ENCODE measurements at places on chromosomes 12 and 14. TPM values are rescaled to one million over a fixed set of nuclear protein-coding genes. Genes with fewer than 3 reads are reported as not detected.
A peak's percentile ranks its signal among the peaks of the same experiment; 100 is the strongest.

GRCh38 chr12:131589221-131589897, 121.5 kb upstream of the SFSWAP start:
- peaks cover 9% of the 10 kb centered on the region for H3K4me1 ChIP-seq
- no peaks in the 10 kb centered on the region for H3K27me3 ChIP-seq
- no peaks in the 10 kb centered on the region for H3K36me3 ChIP-seq
- H3K4me3 ChIP-seq: no peak overlapping the region

DNA sequence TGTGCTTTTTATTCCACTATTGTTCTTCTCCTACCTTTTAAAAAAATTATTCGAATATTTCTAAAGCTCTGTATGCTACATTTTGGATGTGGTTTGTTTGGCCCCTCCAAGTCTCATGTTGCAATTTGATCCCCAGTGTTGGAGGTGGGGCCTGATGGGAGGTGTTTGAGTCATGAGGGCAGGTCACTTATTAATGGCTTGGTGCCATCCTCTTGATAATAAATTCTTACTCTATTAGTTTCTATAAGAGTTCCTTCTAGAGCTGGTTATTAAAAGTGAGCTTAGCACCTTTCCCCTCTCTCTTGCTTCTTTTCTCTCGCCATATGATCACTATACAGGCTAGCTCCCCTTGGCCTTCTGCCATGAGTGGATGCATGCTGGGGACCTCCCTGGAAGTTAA, 445.6 kb upstream of the PDE3A start:
- no peaks in the 10 kb centered on the region for H3K36me3 ChIP-seq
- H3K4me1 ChIP-seq: no peaks in the 10 kb centered on the region
- no peak for DNase-seq
- H3K27ac ChIP-seq: no peak overlapping the region

DNA sequence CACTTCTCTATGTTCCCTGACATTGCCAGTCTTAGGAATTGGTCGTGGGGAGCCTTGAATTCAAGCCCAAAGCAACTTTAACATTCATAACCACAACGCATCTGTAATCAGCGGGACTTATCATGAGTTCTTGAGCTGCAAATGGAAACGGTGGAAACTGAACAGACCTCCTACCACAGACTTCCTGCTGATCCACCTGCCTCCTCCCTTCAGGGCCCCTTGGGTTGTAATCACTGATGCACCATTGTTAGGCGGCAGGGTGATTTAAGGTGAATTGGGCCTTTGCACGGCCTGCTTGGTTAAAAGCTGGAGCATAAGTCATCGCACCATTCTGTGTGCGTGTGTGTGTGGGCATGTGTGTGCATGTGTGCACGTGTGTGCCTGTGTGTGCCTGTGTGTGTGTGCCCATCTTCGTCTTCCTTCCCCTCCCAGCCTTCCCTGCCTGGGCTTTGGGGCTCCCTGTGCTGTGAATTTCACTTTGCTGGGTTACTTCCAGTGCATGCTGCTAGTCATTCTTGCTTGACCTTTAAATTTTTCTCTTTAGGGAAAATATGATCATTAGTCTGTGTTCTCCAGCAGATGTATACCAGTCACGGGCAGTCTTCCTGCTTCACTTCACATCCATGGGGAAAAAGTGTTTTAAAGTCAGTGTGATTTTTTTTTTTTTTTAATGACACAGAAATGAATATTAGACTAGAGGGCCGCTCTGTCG, 29.1 kb downstream of the CHST11 start:
- H3K27ac ChIP-seq: peak overlapping the region; percentile 40
- no peaks in the 10 kb centered on the region for H3K27me3 ChIP-seq
- H3K36me3 ChIP-seq: no peaks in the 10 kb centered on the region
- peak; percentile 28 for DNase-seq
- peak overlapping the region; percentile 38 for H3K4me3 ChIP-seq
- H3K4me1 ChIP-seq: peaks cover 83% of the 10 kb centered on the region

- DNase-seq: no peak
- no peaks in the 10 kb centered on the region for H3K27me3 ChIP-seq
- H3K4me3 ChIP-seq: no peak overlapping the region
- peaks cover 83% of the 10 kb centered on the region for H3K4me1 ChIP-seq
Measured at GRCh38 chr12:111411185-111411764, 5.6 kb downstream of the SH2B3 start.

- H3K27me3 ChIP-seq: no peaks in the 10 kb centered on the region
- no peak for DNase-seq
- no peak overlapping the region for H3K4me3 ChIP-seq
- no peaks in the 10 kb centered on the region for H3K36me3 ChIP-seq
Measured at GRCh38 chr12:91203610-91204009, 21.0 kb upstream of the DCN start.

DNA sequence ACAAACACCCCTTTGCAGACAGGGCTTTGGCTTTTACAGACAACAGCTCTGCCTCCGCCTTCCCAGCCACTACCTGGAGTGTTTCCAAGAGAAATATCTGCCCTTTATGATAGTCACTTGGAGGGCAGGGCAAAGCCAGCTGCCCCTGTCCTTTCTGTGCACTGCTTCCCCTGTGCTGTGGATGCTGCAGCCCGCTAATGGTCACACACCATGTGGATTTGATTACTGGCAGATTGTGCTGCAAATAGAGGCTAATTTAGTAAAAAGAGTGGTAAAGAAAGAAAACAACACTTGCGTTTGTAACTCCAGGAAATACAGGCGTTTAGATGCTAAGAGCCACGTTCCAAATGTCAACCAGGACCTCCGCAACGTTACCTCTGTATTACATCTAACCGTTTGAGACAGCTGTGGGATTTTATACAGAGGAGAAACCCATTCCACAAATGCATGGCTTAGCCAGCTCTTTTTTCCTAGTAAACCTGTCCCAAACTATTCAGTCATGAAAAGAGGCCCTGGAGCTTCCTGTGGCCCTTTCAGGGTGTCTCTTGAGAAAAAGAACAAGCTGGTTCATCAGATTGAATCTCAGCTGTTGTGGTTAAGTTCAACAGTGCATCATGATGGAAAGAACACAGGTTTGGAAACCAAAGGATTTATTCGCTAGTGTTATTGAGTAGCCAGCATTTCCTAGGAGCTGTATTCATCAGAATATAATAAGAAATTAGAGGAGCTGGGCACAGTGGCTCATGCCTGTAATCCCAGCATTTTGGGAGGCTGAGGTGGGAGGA, 30.1 kb upstream of the PWP1 start:
- no peak overlapping the region for H3K4me3 ChIP-seq
- H3K36me3 ChIP-seq: peaks cover 4% of the 10 kb centered on the region
- H3K27me3 ChIP-seq: no peaks in the 10 kb centered on the region
- DNase-seq: no peak
- H3K27ac ChIP-seq: no peak overlapping the region

- H3K27ac ChIP-seq: no peak overlapping the region
- no peaks in the 10 kb centered on the region for H3K4me1 ChIP-seq
- no peak for DNase-seq
- no peaks in the 10 kb centered on the region for H3K36me3 ChIP-seq
Measured at GRCh38 chr14:99566009-99566389, 38.0 kb downstream of the CCDC85C start.

DNA sequence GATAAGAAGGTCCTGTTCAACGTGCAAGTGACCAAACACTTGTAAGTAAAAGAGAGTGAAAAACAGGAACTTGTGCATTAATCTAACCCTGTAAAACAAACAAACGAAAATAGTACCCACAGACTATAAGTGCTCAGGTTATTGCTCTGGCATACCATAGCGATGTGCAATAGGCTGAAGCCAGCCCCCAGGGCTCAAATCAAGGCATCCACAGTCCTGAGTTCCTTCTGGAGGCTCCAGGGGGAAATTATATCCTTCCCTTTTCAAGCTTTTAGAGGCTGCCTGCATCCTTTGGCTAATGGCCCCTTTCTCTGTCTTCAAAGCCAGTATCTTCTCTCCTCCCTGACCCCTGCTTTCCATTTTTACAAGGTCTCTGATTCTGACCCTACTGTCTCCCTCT, 8.1 kb upstream of the CMAS start:
- H3K4me3 ChIP-seq: no peak overlapping the region
- no peaks in the 10 kb centered on the region for H3K27me3 ChIP-seq
- DNase-seq: no peak
- no peaks in the 10 kb centered on the region for H3K36me3 ChIP-seq

GRCh38 chr14:83746336-83746735, 1783.6 kb upstream of the FLRT2 start:
- H3K27ac ChIP-seq: no peak overlapping the region
- no peaks in the 10 kb centered on the region for H3K27me3 ChIP-seq
- H3K36me3 ChIP-seq: no peaks in the 10 kb centered on the region
- no peak overlapping the region for H3K4me3 ChIP-seq
- DNase-seq: no peak
- no peaks in the 10 kb centered on the region for H3K4me1 ChIP-seq

GRCh38 chr12:87585882-87586557, 443.2 kb downstream of the C12orf50 start:
- H3K27me3 ChIP-seq: no peaks in the 10 kb centered on the region
- no peaks in the 10 kb centered on the region for H3K36me3 ChIP-seq
- DNase-seq: no peak
- H3K27ac ChIP-seq: no peak overlapping the region
- H3K4me3 ChIP-seq: no peak overlapping the region

GRCh38 chr12:42326541-42327226, 717 bp downstream of the PPHLN1 start:
- peak overlapping the region; percentile 88 for H3K27ac ChIP-seq
- peak overlapping the region; percentile 92 for H3K4me3 ChIP-seq
- DNase-seq: peak; percentile 19
- no peaks in the 10 kb centered on the region for H3K36me3 ChIP-seq
- no peaks in the 10 kb centered on the region for H3K27me3 ChIP-seq

DNA sequence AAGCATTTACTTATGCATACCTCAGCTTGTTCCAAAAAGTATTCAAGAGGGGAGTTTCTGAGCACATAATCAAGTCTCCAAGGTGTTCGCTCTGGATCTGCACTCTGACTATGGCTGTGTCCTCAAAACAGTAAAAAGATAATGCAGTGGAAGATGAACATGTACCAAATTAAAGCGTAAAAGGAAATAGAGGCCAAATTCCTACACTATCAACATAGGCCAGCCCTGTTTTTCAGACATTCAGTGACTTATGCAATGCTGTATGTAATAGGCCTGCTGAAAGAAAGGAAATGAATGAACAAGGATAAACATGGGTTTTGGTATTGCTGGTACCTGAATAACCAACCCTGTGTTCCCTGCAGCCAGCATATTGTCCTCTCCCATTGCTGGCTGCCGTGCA, 115.7 kb downstream of the SAMD4A start:
- DNase-seq: no peak
- H3K4me3 ChIP-seq: no peak overlapping the region
- no peak overlapping the region for H3K27ac ChIP-seq
- H3K36me3 ChIP-seq: no peaks in the 10 kb centered on the region
- H3K27me3 ChIP-seq: peaks cover 1% of the 10 kb centered on the region
- no peaks in the 10 kb centered on the region for H3K4me1 ChIP-seq

Gene CLEC14A
- not detected for total RNA-seq

- no peaks in the 10 kb centered on the region for H3K27me3 ChIP-seq
- DNase-seq: no peak
- H3K4me1 ChIP-seq: peaks cover 56% of the 10 kb centered on the region
- no peak overlapping the region for H3K4me3 ChIP-seq
- no peak overlapping the region for H3K27ac ChIP-seq
- peaks cover 27% of the 10 kb centered on the region for H3K36me3 ChIP-seq
Measured at GRCh38 chr12:108570743-108571608, 8.6 kb downstream of the ISCU start.
